ENCODE measurements at places on chromosomes 7 and 10. TPM values are rescaled to one million over a fixed set of nuclear protein-coding genes. Genes with fewer than 3 reads are reported as not detected.

GRCh38 chr10:99375426-99375825, 46.3 kb downstream of the CNNM1 start:
- no peak for DNase-seq

GRCh38 chr7:137337902-137338301, 5.6 kb downstream of the PTN start:
- no peak for DNase-seq

GRCh38 chr10:71270301-71271220, 48.5 kb upstream of the SLC29A3 start:
- DNase-seq: no peak

DNA sequence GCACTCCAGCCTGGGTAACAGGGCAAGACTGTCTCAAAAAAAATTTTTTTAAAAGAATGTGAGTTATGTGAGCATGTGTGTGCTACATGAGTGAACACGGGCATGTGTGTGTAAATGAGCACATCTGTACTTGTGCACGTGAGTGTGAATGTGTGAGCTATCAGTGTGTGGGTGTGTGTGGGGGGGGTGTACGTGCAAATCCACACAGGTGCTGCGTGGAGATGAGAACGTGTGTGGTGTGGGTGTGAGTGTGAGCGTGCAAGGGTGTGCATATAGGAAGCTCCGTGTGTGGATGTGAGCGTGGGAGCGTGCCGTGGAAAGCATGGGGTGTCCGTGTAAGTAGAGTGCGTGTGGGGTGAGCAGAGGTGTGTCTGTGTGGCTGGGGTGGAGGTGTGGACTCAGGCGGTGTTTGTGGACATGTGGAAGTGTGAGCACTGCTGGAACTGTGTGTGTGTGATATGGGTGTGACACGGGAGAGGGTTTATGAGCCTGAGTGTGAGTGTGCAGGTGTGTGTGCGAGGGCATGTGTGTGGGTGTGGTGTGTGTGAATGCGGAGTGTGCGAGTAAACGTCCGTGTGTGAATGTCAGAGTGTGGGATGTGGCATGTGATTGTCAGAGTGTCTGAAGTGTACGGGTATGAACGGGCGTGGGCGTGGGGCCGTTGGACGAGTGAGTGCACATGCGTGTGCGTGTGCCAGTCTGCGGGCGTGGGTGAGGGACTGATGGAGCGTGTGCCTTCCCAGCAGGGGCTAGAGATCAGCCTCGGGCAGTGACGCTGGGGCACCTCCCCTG, 45.9 kb upstream of the TNRC18 start:
- no peak for DNase-seq

GRCh38 chr10:107803546-107803945, 639.0 kb upstream of the SORCS1 start:
- no peak for DNase-seq

DNA sequence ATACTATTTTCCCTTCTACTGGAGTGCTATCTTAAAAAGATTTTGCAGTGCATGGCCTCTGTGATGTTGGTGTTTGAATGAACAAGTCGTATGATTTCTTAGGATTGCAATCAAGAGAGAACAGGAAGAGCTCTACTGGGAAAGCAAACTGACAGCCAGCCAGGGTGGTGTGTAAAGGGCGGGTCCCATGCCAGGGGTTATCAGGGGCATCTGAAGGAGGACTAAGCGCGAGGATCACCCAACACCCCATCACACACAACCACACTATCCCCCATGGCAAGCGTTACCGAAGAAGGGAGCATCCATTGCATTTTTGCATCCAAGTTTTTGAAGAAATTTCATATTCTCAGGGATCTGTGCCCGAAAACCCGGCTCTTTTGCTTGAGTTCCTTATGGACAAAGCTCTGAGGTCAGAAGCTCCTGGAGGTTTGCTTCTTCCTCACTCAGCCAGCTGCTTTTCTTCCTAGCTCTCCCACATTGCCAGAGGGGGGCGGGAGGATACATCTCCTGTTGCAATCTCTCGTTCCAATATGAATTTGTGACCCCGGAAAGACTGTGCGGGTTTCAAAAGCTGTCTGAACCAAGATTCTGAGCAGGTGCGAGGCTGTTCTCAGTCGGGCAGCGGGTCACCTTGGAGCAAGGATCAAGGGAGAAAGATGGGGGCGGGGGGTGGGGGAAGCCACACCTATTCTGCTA, 5.2 kb downstream of the NEUROD6 start:
- no peak for DNase-seq

DNA sequence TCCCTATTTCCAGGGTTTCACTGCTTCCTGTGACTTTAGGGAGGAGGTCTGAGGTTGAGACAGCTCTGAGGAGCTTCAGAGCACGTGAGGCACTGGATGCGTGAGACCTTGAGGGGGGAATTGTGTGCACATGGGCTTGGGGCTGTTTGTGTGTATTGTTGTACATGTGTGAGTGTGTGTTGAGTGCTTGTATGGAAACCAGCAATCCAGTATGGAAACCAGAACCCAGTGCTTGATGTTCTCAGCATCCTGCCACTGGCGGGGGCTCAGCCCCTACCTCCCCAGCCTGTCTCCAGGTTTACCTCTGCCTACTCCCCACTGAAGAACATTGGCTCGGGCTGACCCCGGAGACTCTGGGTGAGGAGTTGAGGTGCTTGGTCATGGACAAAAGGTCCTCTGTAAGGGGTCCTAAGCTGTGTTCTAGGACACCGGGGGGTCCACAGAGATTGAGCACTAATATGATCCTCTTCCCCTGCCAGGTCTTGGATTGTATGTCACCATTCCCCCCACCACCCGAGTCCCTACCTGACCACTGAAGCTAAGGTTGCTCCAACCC, 20.8 kb downstream of the SFTPD start:
- no peak for DNase-seq

- DNase-seq: no peak
Observed at GRCh38 chr10:78829565-78829964, 239.2 kb upstream of the ZMIZ1 start.

- DNase-seq: no peak
Observed at GRCh38 chr7:22826593-22826992, 3.9 kb upstream of the TOMM7 start.

- no peak for DNase-seq
Observed at GRCh38 chr7:50982626-50983025, 199.9 kb upstream of the GRB10 start.

DNA sequence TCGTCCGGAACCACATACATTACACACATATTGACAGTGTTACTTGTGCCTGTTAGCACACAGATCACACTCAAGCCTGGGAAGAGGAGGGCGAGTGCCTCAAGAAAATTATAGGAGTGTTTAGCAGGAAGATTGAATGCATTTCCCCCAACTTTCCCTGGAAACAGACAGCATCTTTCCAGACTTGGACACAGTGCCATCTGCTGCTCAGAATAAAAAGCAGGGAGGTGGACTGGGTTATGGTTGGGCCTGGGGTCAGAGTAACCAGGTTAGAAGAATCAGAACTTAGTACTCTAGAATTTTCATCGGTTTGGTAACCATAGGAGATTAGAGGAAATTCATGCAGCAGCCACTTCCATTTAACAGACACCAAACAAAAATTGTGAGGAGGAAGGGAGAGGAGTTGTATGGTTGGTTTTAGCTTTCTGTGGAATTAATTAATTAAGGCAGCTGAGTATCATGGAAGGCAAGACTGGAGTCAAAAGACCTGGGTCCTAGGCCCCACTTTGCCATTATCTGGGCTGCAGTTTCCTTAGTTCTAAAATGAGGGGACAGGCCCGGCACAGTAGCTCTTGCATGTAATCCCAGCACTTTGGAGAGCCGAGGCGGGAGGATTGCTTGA, 43.4 kb upstream of the OPTN start:
- DNase-seq: no peak

- no peak for DNase-seq
Observed at GRCh38 chr7:106418526-106418925, 133.7 kb upstream of the NAMPT start.

GRCh38 chr7:48887500-48887899, 36.8 kb upstream of the CDC14C start:
- DNase-seq: no peak

- DNase-seq: no peak
Observed at GRCh38 chr10:4888236-4888635, 62.2 kb downstream of the AKR1E2 start.

GRCh38 chr7:127927348-127927696, 103.9 kb downstream of the LRRC4 start:
- DNase-seq: no peak

GRCh38 chr7:121633186-121633585, 237.1 kb upstream of the FAM3C start:
- DNase-seq: no peak

- DNase-seq: no peak
Observed at GRCh38 chr10:110220398-110220797, 13.0 kb downstream of the MXI1 start.

GRCh38 chr10:52570490-52570889, 202.1 kb downstream of the MBL2 start:
- no peak for DNase-seq

GRCh38 chr7:42192851-42193461, 44.1 kb downstream of the GLI3 start:
- no peak for DNase-seq

Gene HOXA11
- 5.0 TPM for total RNA-seq

Gene ITGB8
- 13.9 TPM for total RNA-seq

Gene ICA1
- total RNA-seq: 43.2 TPM

Gene TSPAN15
- total RNA-seq: 426 TPM

Gene AUTS2
- total RNA-seq: 12.8 TPM

Gene LRGUK
- 0.34 TPM for total RNA-seq

Gene CFTR
- not detected for total RNA-seq

Gene POU6F2
- total RNA-seq: not detected

All from glomerular endothelial cell (primary cell).